Mesendoderm (in vitro differentiated cells): ENCODE measurements at places on chromosomes 11 and 22.

GRCh38 chr11:103317118-103317517 is 207.9 kb downstream of the DYNC2H1 start:
- no peaks in the 10 kb centered on the region for H3K4me1 ChIP-seq
- no peaks in the 10 kb centered on the region for H3K36me3 ChIP-seq
- no peak overlapping the region for H3K27ac ChIP-seq
- no peak for DNase-seq
- H3K4me3 ChIP-seq: no peak overlapping the region

GRCh38 chr22:29872989-29873388 is 10.0 kb upstream of the MTMR3 start:
- no peak overlapping the region for H3K27ac ChIP-seq
- peaks cover 8% of the 10 kb centered on the region for H3K4me1 ChIP-seq
- H3K4me3 ChIP-seq: no peak overlapping the region
- peaks cover under 1% of the 10 kb centered on the region for H3K27me3 ChIP-seq

DNA sequence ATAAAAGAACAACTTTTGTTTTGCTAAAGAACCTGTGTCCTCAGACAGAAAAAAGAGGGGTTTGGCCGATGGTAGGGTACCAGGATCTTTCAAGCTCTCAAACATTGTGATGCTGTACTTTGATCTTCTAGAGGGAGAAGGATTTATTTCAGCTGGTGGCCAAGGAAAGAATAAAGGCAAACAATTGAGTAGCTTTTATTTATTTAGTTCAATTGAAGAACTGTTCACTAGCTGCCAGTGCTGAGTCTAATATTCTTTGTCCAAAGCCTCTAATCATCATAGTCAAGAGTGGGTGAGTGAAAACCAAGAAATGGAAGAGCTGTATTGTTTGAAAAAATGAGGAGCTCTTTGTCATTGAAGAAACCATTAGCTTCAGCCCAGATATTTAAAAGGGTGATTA is 138.4 kb downstream of the FAT3 start:
- H3K27ac ChIP-seq: no peak overlapping the region
- H3K27me3 ChIP-seq: no peaks in the 10 kb centered on the region
- no peaks in the 10 kb centered on the region for H3K36me3 ChIP-seq
- H3K4me1 ChIP-seq: no peaks in the 10 kb centered on the region
- no peak overlapping the region for H3K4me3 ChIP-seq

DNA sequence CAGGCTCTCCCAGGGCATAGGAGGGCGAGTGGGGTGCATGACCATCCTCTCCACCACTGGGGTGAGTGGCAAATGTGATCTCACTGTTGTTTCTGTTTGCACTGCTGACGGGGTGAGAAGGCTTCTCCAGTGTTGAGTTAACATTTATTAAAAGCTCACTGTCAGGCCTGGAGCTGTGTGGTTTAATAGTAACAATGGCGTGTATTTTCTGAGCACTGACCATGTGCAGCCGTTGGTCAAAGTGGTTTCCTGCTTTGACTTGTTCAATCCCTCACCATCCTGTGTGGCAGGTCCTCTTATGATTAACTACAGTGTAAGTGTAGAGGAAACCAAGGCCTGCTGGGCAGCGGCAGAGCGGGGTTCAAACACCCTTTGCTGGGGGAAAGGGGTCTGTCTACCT is 4.4 kb downstream of the A4GALT start:
- H3K4me1 ChIP-seq: no peaks in the 10 kb centered on the region
- H3K4me3 ChIP-seq: no peak overlapping the region
- H3K27me3 ChIP-seq: peaks cover 2% of the 10 kb centered on the region

DNA sequence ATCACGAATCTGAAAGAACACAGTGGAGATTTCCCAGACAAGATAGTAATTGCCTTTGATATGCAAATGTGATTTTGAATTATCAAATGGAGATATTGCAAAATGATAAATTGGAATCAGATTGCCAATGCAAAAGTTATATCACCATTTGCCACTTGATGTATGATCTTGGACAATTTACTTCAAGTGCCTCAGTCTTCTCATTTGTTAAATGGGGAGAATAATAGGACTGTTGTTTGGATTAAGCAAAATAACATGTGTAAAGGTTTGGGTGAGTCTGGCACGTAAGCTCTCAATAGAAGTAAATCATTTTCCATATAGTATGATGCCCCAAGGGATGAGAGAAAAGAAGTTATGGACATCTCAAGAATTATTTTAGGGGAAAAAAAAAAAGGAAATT is 7.9 kb upstream of the PHF21A start:
- DNase-seq: no peak
- no peak overlapping the region for H3K27ac ChIP-seq
- H3K36me3 ChIP-seq: no peaks in the 10 kb centered on the region
- H3K4me3 ChIP-seq: no peak overlapping the region
- no peaks in the 10 kb centered on the region for H3K27me3 ChIP-seq
- H3K4me1 ChIP-seq: no peaks in the 10 kb centered on the region

- no peaks in the 10 kb centered on the region for H3K27me3 ChIP-seq
- no peak overlapping the region for H3K4me3 ChIP-seq
- H3K27ac ChIP-seq: no peak overlapping the region
Observed at GRCh38 chr11:24855951-24856350, 359.1 kb downstream of the LUZP2 start.

DNA sequence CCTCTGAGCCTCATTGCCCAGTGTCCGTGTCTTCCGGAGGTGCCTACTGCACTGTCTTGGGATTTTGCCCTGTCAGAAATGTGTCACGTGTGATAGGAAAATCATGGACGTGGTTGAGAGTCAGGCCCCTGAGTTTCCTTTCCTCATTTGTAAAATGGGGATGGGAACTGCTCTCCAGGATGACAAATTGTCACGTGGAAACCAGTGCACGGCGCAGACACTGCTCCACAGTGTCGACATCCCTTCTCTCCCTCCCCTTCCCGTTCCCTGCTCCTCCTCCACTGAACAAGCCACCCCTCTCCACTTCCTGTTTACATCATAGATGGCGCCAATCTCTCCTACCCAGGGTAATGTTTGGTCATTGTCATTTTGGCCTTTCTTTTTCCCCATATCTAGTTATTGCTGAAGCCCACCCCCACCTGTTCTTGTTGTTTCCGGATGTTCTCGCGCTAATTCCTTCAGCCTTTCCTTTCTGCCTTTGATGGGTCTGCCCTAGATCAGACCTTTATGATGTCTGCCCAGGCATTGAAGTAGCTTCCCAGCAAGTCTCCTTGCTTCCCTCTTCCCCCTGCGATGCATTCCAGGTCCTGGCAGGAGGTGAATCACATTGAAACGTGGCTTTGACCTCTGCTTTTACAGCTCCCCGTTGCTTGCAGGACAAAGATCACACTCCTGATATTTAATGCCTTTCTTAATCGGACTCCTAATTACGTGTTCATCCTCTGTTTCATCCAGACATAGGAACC is 91.8 kb downstream of the TBC1D22A start:
- no peak overlapping the region for H3K4me3 ChIP-seq
- no peaks in the 10 kb centered on the region for H3K27me3 ChIP-seq
- H3K27ac ChIP-seq: no peak overlapping the region
- DNase-seq: no peak
- no peaks in the 10 kb centered on the region for H3K36me3 ChIP-seq

DNA sequence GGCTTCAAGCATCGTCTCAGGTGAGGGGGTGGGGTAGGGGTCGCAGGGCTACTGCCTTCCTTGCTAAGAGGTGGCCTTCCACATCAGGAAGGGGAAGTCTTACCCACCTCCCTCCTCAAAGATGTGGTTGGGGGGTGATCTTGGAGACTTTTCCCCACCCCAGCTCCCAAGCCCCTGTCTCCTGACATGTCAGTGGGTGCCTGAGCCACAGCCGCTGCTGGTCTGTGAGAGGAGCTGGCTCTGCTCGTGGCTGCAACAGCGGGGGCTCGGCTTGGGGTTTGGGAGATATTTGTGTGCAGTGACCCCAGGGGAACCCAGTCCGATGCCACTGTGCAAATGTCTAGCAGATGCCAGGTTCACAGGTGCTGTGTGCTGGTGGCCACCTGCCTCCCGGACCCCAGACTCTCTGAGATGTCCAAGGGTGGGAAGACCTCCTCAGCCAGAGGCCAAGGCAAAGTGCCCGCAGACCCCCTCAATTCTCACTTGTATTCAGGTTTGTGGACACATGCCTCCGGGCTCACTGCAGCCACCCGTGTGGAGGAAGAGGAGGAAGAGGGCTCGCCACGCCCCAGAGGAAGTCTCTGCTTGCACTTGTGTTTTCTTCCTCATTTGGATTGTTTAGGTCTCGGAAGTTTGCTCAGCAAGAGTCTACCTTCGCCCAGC is 1.9 kb downstream of the KCNQ1 start:
- DNase-seq: no peak
- H3K27ac ChIP-seq: no peak overlapping the region
- H3K36me3 ChIP-seq: no peaks in the 10 kb centered on the region
- H3K27me3 ChIP-seq: peaks cover 17% of the 10 kb centered on the region

DNA sequence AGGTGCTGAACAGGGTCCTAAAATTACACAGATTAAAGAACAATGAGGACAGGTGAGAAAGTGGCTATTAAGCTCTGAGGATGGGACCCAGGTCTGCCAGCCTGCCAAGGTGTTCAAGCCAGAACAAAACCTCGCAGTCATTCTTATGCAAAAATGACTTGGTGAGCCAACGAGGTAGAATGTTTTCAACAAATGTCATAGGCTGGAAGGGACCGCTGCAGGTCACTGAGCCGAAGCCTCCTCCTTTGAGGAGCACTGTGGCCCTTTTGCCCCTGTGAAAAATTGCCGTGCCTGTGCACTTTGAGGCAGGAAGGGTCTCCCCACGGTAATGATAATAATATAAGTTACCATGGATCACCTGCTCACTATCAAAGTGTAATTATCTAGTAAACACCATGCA is 216.2 kb downstream of the DSCAML1 start:
- H3K27ac ChIP-seq: no peak overlapping the region
- H3K4me1 ChIP-seq: peaks cover 8% of the 10 kb centered on the region
- no peak overlapping the region for H3K4me3 ChIP-seq

GRCh38 chr22:30031764-30032455 is 48.4 kb upstream of the HORMAD2 start:
- DNase-seq: no peak
- no peak overlapping the region for H3K27ac ChIP-seq
- no peak overlapping the region for H3K4me3 ChIP-seq
- H3K36me3 ChIP-seq: peaks cover 3% of the 10 kb centered on the region

GRCh38 chr11:72701466-72701865 is 27.2 kb upstream of the PDE2A start:
- H3K4me1 ChIP-seq: peaks cover 24% of the 10 kb centered on the region
- H3K27ac ChIP-seq: no peak overlapping the region
- no peak overlapping the region for H3K4me3 ChIP-seq
- H3K27me3 ChIP-seq: no peaks in the 10 kb centered on the region
- peaks cover 13% of the 10 kb centered on the region for H3K36me3 ChIP-seq

DNA sequence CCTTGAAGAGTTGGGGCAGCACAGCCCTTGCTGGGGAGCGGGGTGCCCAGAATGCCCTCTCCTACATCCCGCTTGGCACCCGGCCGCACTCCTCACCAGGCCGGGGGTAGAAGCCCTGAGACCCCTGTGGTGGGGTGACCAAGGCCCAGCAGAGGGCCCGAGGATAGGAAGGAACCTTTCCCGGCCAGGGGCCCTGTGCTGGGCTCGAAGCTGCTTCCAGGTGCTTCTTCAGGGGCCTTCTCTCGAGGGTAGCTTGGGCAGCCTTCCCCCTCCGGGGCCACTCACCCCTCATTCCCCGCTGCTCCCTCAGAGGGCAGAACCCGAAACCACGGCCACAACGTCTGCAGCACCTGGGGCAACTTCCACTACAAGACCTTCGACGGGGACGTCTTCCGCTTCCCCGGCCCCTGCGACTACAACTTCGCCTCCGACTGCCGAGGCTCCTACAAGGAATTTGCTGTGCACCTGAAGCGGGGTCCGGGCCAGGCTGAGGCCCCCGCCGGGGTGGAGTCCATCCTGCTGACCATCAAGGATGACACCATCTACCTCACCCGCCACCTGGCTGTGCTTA is 752 bp downstream of the MUC2 start:
- DNase-seq: no peak
- no peak overlapping the region for H3K27ac ChIP-seq
- H3K4me1 ChIP-seq: no peaks in the 10 kb centered on the region
- H3K27me3 ChIP-seq: no peaks in the 10 kb centered on the region
- no peak overlapping the region for H3K4me3 ChIP-seq

DNA sequence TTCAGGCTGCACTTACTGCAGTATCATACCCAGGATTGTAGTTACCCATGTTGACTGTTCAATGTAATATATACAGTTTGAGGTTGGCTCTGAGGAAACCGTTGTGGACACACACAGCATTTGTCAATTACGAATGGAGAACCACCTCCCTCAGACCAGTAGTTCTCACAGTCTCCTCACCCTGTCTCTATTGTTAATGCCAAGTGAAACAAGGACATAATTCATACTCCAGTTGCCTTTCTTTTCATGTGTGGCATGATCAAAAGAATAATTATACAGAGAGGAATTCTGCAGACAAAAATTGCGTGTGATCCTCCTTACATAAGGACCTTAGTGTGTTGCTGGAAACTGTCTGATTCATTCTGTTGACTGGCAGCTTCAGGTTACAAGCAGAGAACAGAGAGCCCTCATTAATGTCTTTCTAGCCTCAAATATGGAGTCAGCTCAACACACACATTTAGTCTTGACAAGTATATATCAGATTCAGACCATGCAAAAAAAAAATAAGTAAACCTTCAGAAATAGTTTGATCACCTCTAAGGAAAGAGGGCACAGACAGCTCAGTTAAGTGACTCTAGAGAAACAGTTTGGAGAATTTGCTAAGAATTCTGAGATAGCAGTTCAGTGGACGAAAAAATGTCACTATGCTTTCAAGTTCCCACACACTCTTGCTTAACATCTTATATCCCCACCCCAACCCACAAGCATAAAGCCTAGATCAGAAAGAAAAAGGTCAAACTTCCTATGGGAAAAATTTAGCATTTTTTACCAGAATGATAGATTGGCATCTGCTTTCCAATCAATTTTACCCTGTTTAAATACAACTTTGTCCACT is 96.1 kb downstream of the MAML2 start:
- no peaks in the 10 kb centered on the region for H3K27me3 ChIP-seq
- H3K36me3 ChIP-seq: no peaks in the 10 kb centered on the region
- no peaks in the 10 kb centered on the region for H3K4me1 ChIP-seq
- DNase-seq: no peak

DNA sequence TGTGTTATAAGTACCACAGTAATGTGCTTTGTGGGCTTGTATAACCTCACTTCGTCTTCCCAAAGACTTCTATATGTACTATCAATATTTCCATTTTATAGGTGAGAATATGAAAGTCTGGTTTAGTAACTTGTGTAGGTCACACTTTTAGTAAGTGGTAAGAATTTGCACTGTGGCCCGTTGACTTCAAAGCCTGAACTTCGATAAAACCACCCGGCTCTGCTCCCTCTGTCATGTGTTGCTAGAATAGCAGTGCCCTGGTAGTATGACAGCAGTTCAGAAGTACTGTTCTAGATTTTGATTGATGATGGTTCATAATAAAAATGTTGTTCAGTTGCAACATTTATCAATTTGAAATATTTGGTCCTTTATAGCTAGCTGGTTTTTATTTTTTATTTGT is 110.2 kb upstream of the SORL1-AS1 start:
- no peak overlapping the region for H3K4me3 ChIP-seq
- H3K27ac ChIP-seq: no peak overlapping the region
- H3K4me1 ChIP-seq: peaks cover 8% of the 10 kb centered on the region
- no peak for DNase-seq

- no peaks in the 10 kb centered on the region for H3K4me1 ChIP-seq
- H3K27me3 ChIP-seq: no peaks in the 10 kb centered on the region
- no peak for DNase-seq
- H3K27ac ChIP-seq: no peak overlapping the region
- H3K4me3 ChIP-seq: no peak overlapping the region
Observed at GRCh38 chr11:72613977-72614376, 60.2 kb downstream of the PDE2A start.
